ENCODE measurements at places on chromosomes 4 and X.
A peak's percentile ranks its signal among the peaks of the same experiment; 100 is the strongest.

DNA sequence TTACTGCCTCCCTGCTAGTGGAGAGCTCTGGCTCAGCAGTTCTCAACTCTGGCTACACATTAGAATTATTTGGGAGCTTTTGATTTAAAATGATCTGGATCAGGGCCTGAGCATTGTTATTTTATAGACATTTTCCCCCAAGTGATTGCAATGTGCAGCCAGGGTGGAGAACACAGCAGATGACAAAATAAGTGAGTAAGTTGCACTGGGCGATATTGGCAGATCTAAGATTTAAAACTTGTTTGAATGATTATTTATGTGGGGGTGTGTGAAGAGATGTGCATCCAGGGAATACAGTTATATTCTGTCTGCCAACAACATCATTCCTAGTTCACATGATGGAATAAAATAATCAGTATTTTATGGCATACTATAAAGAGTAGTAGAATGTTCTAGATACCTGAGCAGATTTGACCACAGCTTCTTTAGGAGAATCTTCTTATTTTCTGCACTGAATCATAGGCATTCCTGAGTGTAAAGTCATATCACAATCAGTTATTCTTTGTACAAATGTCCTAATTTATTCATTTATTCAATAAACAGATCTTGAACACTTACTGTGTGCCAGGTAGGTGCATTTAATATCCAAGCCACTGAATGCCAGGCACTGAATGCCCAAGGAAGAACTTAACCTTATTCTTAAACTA lies 123.9 kb downstream of the UCHL1 start:
- no peak for DNase-seq

- no peak for DNase-seq
These were observed 20.2 kb downstream of the APLN start for GRCh38 chrX:129634541-129634940.

DNA sequence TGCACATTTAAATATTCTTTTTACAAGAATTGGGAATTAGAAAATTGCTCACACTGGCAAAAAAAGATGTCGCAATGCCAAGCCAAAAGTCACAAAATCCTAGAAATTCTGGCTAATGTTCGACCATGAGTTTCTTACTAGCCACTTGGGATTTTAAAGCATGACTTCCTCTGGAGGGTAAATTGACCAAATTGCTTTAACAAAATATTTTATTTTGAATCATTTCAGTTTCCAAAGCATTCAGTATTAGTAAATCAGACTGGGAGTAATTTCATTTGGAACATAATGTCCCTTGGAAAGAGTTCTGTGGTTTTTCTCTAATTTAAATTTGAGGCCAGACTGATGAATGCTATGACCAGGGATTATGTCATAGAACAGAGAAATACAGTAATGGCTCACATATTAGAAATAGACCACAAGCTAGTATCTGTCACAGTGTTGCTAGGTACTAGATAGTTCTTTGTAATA lies 7.6 kb upstream of the CXCL5 start:
- no peak for DNase-seq

- no peak for DNase-seq
These were observed 19.6 kb downstream of the ARX start for GRCh38 chrX:24996096-24996709.

- no peak for DNase-seq
These were observed 45.3 kb upstream of the HELT start for GRCh38 chr4:184972991-184973390.

DNA sequence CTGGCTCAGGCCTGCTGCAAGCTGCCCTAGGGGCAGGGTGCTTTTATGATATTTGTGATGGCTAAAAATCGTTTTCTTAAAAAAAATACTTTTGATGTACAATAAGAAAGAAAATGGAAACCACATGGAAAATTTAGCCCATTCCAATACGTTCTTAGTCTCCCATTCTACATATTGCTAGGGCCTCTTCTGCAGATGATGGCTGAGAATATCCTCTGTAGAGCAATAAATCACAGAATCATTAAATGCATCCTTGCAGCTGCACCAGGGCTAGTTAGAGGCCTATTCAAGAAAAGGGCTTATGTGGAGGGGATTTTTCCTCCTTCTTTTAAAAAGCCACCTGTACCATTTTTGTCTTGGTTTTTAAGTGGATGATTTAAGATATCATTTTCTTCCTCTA lies 97.6 kb upstream of the C1GALT1C1 start:
- DNase-seq, result peak; percentile 50

GRCh38 chr4:81850701-81851100 lies 379.0 kb upstream of the RASGEF1B start:
- DNase-seq, result no peak

- DNase-seq, result no peak
These were observed 46.4 kb downstream of the ACOX3 start for GRCh38 chr4:8394061-8394519.

- DNase-seq, result no peak
These were observed 159.9 kb downstream of the SCFD2 start for GRCh38 chr4:53205970-53206369.

DNA sequence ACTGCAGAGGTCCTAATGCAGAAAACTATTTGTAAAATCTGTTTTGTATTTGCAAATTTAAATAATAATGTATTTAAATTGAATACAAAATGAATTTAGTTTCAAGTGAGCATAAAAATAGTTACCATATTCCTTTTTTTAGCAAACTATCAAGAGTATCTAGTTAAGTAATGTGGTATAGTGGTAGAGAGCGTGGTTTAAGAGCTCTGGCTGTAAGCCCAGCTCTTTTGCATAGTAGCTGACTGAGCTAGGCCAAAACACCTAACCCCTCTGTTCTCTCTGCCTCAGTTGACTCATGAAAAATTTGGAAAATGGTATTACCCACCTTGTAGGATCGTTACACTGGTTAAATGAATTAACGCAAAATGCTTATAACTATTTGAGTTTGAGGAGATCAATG lies 18.1 kb upstream of the ADAD1 start:
- no peak for DNase-seq

- DNase-seq, result no peak
These were observed 93.8 kb downstream of the MANBA start for GRCh38 chr4:102667001-102667400.

GRCh38 chr4:82055156-82055555 lies 318.6 kb downstream of the HNRNPD start:
- no peak for DNase-seq

GRCh38 chr4:47862297-47862696 lies 24.4 kb upstream of the CORIN start:
- DNase-seq, result no peak

GRCh38 chr4:121938282-121939092 lies 13.4 kb downstream of the TRPC3 start:
- no peak for DNase-seq

DNA sequence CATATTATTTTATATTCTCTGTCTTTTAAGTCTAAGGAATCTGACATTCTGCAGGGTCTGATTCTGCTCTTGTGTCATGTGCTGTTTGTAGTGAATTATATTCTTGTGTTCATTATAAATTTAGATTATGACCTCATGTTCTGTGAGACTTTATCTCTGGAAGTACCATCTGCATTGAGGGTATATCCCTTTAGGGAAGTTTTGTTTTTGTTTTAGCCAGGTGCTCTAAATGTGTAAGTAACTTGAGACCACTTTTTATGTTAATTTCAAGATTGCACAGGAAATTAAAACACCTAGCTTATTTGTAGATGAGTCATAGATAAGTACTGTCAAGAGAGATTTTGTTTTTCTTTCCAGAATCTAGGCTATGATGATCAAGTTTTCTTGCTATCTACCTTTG lies 35.0 kb upstream of the DKK2 start:
- DNase-seq, result no peak

All from OCI-LY7 (cell line).